ENCODE measurements at places on chromosomes 3 and 15.

- DNase-seq, result no peak
These were observed 316.9 kb upstream of the ICE2 start for GRCh38 chr15:60795889-60796288.

DNA sequence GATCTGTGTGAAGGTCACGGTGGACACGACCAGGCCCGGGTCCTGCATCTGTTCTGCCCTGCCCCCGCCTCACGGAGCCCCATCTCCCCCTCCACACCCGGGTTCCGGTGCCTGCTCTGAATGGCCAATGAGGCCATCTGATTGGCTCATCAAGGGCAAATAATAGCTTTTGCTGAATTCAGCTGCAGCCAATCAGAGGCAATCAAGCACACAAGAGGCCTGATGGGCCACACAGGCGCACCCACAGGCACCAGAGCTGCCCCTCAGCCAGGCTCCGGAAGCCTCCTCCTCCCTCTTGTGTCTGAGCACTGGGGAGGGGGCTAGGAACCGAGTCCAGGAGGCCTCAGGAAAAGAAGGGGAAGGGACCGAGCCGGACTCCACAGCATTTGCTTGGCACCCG lies 49.5 kb downstream of the CACNA2D2 start:
- no peak for DNase-seq

GRCh38 chr3:150238048-150238802 lies 169.9 kb upstream of the TSC22D2 start:
- DNase-seq, result no peak

DNA sequence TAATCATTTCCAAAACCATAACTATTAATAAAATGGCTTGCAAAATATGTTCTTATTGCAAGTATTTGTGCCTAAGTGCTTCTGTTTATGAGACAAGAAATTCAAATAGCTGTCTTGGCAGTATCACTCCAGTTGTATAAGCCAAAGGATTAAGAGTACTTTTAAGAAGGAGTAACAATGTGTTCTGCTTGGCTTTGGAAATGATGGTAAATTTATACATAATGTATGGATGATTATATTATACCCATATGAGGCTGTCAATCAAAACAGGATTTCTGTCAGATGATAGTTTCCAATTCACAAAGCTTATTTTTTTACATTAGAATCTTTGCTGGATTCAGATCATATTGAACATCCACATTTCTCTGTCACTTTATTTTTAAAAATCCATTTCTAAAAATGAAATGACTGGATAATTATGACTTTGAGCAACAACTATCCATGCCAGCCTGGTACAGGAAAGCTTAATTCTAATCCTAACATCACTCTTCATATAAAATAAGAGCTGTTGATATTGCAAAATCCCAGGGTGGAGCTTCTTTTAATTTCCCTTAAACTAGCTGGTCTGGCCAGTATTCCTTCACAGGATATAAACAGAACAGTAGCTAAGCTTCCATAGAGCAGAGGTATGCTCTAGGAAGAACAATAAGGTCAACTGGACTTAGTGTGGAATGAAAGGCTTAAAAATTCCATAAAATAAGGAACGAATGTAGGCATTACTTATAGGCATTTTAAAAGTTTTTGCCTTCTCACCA lies 30.0 kb upstream of the ZNF280D start:
- no peak for DNase-seq

DNA sequence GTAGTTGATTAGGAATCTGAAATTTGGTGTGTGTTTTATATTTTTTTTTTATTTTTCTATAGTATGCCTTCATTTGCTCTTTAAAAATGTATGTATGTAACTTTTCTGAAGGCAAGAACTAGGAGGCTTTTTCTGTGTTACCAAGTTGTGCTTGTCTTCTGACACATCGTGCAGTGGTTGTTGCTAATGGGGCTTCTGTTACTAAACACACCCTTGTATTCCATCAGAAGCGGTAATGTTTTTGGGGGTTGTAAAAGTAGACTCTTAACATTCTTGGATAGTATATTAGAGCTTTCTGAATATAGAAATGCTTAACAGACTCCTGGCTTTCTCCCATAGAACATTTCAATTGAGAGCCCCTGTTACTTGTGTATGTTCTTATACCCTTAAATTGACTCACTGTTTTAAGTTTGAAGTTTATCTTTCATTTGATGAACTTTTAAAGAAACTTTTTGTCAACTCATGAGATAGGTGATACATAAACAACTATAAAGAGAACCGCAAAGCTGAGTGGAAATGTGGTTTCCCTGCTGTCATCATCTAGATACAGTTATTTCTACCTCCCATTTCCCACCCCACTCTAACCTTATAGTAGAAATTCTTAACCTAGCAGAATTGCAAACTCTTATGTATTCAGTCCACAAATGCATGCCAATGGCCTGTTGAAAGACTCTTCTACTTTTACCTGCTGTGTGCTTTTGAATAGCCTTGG lies 2.5 kb downstream of the TIPARP start:
- peak; percentile 82 for DNase-seq

Measured in CD8-positive, alpha-beta T cell (primary cell).